Activated naive CD4-positive, alpha-beta T cell treated with anti-CD3 and anti-CD28 coated beads for 36 hours (primary cell): ENCODE measurements at places on chromosomes 11 and 22.

DNA sequence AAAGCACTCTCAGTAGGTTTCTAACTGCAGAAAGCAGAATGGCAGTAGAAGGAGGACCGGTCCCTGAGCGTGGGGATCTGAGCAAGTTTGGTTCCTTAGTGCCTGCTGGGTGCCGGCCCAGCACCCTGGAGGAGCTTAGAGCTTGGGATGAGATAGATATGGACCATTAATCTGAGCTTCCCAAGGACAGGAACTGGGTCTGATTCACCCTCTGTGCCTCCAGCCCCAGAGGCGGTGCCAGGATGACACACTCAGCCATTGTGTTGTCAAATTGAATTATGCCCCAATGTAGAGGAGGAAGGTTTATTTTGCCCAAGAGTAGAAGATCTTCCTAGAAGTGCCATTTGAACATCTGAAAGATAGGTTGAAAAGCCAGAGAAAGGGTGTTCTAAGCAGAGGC, 4.3 kb downstream of the ZC3H7B start:
- H3K36me3 ChIP-seq, result peaks cover 12% of the 10 kb centered on the region
- no peak for DNase-seq
- H3K4me3 ChIP-seq, result no peak overlapping the region
- no peaks in the 10 kb centered on the region for H3K27me3 ChIP-seq
- H3K4me1 ChIP-seq, result peaks cover 46% of the 10 kb centered on the region

DNA sequence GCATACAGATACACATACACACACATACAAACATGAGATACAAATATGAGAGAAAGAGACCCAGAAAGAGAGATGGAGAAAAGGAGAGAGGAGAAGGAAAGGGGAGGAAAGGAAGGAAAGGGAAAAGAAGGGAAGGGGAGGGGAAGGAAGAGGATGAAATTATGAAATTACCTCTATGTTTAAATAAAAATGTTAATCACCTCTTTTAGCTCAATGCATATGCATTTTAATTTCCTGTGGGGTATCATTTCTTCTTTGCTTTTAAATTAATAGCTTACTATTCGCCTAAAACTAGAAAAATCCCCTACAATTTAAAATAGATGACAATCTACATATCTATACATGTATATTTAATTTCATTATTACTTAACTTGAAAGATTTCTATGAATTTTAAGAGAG, 958.0 kb upstream of the CNTN5 start:
- no peak overlapping the region for H3K27ac ChIP-seq
- no peak for DNase-seq
- H3K4me3 ChIP-seq, result no peak overlapping the region
- no peaks in the 10 kb centered on the region for H3K4me1 ChIP-seq
- no peaks in the 10 kb centered on the region for H3K36me3 ChIP-seq

DNA sequence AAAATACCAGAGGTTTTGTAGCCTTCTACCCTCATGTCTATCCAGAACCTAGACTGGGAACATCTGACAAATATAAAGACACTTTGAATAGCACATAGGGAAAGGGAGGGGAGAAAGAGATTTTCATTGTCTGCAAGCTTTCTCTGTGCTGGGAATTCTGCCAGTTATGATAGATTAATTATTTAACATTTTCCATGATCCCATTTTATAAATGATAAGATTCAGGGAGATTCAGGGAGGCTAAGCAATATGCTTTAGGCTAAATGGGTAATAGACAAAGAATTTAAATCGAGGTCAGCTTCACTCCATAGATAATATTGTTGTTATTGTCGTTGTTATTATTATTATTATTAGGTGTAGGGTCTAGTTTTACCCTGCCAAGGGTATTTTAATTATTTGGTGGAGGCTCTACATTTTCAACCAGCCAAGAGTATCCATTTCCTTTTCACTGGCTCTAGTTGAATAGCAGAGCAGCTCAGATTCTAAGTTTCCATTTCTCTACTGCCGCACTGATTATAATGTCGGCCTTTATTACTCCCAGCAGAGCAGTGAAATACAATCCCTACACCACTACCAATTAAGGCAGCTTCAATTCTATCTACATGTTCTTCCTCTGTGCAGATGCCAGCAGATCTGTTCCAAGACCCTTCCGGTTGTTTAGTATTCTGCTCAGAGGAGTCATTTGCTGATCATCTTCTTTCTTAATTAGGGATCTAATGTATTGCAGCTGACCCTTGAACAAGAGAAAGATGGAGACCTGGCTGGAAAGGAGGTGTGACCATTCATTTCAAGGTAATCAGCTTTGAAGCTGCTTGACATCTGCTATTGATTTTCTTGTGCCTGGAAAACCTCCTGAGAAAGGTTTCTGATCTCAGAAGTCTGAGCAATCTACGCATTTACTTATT, 23.8 kb upstream of the SYN3 start:
- H3K27ac ChIP-seq, result no peak overlapping the region
- no peaks in the 10 kb centered on the region for H3K4me1 ChIP-seq
- H3K36me3 ChIP-seq, result no peaks in the 10 kb centered on the region
- no peak for DNase-seq

- H3K36me3 ChIP-seq, result no peaks in the 10 kb centered on the region
- no peak overlapping the region for H3K27ac ChIP-seq
- no peaks in the 10 kb centered on the region for H3K4me1 ChIP-seq
- no peak overlapping the region for H3K4me3 ChIP-seq
These were observed 539.2 kb downstream of the MIAT start for GRCh38 chr22:27196606-27197005.
